NCI-H1105 (cell line): ENCODE measurements at places on chromosomes 7 and 10.

GRCh38 chr7:41448104-41448503 lies 254.8 kb downstream of the INHBA start:
- no peak for DNase-seq

GRCh38 chr10:118625504-118625903 lies 30.1 kb upstream of the PRLHR start:
- DNase-seq, result no peak

- DNase-seq, result no peak
These were observed 88.5 kb downstream of the ADCY1 start for GRCh38 chr7:45662540-45663166.

- no peak for DNase-seq
These were observed 103.8 kb downstream of the INPP5A start for GRCh38 chr10:132641401-132641800.

DNA sequence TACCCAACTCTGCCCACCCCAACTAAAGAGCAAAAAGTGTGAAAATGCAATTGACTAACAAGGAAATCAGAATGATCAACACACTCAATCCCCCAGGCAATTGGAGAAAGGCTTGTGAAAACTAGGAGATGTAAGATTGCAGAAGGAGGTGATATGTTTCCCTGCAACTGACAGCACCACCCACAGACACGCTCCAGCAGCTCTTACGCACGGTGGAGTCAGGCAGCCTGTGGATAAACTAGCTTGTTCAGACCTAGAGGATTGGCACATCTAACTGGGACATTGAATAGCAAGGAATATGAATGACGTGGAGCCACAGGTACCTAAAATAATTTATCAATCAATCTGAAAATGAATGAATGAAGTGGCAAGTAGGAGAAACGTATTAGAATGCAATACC lies 125.7 kb upstream of the MYO3A start:
- DNase-seq, result no peak

DNA sequence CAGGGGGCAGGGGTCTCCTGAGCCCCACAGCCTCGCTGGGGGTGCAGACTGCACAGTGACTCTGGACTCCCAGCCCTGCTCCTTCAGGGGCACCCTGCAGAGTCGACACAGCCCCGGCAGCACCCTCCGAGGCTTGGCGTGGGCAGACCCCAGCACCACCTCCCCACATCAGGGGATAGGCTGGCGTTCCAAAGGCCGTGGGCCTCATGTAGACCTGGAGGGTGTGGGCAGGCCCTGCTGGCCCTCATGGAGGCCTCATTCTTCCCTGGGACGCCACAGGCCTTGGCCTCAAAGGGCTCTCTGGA lies 265.9 kb downstream of the ELFN1 start:
- no peak for DNase-seq

DNA sequence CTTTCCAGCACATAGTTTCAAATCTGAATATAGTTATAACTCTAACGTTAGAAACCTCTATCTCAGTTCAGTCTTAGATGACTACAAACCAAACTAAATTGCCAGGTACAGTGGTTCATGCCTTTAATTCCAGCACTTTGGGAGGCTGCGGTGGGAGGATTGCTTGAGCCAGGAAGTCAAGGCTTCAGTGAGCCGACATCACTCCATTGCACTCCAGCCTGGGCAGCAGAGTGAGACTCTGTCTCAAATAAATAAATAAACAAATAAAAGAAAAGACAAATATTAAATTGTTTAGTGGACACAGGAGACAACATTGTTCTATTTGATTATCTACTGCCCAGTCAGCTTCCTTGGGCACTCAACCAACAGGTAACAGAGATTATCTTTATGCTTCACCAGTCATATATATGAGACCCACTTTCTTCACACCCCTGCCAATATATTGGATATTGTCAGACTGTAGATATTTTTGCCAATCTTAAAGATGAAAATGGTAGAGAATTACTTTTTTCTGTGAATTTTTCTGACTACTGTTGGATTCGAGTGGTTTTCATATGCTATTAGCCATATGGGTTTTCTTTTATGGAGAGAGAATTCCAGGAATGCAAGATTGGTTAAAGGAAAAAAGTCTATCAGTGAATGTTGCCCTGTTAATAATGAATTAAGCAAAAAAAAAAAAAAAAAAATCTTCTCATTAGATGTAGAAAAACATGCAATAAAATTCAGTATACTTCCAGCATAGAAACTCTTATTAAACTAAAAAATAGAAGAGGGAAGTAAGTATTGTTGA lies 16.0 kb downstream of the HDAC9 start:
- DNase-seq, result no peak

DNA sequence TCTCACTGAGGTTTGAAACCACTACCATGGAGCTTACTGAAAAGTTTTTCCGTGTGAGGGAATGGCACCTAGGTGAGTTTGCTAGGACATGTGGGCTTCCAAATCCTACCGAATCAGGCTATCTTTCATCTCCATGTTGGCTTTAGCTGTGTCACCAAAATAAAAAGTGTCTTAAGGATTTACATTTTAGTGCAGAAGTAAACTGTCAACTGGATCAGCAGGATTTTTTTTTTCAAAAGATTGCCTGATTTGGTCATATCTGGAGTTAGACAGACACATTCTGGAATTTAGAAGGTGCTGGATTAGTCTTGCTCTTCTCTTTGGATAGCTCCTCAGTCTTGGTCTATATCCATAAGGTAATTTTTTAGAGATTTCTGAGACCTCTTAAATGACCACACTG lies 5.5 kb downstream of the ARID5B start:
- DNase-seq, result no peak

DNA sequence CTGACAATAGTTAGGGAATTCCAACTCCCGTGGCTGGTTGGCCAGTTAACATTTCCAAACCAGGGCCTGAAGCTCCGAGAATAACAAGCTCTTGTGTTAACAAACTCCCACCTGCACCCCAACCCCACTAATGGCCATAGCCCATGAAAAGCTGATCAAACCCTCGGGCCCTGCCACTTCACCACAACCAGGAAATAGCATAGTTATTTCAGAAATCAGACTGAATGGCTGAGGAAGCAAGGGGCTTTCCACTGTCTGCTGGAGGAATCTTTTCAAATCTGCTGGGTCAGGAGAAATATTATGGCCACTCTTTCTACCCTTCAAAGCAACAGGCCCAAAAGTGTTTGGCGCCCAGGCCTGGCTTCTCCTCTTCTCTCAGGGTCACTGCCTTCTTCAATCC lies 145.6 kb downstream of the GLCCI1 start:
- DNase-seq, result no peak

GRCh38 chr7:148975896-148976295 lies 52.4 kb downstream of the PDIA4 start:
- no peak for DNase-seq

DNA sequence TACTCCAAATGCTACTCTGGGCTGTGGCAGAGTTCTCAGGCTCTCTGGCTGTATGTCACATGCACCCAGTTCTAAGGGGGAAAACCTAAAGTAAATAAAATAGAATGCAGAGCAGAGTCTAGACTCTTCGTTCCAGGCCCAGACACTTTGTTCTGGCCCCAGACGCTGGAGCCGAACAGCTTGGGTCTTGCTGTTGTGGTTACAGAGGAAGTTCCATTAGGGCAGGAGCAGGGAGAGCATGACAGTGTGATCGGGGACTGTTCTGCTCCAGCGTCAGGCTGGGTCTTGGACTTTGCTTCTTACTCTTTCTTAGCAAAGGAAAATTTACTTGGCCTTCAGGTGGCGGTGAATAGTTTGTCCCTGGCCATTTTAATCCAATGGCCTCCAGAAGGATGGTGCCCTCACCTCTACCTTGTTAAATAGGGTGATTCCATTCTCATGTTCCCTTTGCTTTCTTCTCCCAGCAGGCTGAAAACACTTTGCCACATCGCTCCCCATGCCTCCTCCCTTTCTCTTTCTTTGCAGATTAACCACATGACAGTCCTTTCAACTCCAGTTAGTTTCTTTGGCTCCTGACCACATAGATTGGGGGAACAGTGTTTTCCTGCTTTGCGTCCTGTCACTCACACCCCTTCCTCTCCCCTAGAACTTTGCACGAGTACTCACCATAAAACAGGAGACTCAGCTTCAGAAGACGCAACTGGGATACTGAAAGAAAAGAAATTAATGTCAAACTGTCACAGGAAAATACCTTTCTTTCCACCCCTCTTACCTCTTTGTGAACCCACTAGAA lies 730.8 kb downstream of the SUGCT start:
- no peak for DNase-seq

DNA sequence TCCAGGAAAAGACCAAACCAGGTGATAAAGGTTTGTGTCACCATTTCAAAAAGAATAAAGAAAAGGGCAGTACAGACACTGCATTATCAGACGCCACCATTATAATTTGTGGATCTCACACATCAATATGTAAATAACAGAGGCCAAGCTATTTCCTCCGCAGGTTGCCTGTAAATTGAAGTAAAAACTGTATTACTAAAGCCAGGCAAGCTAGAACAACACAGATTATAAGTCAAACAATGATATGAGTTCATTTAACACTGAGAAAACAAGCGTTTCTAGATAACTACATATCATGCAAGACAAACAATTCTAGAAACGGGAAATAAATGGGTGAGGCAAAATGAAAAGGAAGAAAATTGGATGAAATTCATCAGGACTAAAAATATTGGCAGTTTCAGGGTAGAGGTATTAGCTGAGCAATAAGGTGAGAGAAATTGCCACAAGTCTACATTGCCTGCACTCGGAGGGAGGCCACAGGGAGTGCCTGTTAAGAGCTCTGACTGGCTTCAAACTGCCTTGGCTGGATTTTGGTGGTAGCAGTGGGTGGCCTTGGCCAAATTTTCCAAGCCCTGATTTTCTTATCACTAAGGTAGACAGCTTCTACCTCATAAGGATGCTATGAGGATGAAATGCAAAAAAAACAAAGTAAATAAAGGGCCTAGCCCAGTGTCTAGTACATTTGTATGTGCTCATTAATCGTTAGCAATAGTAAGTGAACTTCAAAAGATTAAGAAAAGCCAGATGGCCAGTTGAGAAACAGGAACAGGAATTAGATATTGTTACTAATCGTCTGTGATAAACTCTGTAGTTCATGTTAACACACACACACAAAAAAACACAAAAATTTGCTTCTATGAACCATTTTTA lies 240.0 kb upstream of the NFE2L3 start:
- DNase-seq, result no peak

DNA sequence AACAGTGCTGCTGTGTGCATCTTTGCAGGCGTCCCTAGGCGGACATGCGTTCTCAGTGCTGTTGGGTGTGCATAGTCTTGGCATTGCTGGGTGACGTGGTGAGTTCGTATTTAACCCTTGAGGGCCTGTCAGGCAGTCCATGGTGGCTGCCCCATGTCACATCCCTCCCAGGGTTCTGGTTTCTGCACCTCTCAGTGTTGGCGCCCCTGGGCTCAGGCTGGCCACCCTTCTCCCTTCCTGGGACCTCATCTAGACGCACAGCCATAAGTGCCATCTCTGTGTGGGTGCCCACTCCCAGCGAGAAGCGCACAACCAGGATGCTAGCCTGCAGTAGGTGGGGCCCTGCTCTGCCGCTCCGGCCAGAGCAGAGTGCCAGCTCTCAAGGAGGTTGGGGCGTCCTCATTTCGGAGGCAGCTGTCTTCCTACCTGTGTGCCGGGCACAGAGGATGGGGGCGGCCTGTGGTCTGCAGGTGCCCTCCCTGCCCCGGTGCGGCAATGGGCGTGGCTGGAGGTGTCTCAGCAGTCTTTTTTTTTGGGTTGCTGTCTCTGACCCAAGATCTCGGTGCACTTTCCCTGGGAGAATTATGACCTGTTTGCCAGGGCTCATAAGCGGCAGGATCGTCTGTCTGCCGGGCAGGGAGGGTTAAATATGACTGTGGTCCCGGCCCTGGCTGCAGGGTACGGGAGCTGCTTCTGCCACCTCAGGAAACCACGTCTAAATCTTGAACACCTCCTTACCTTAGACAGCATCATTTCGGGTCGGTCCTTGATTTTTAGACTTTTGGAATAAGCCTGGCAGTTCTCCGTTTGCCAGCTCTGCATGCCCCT lies 6.5 kb downstream of the INPP5A start:
- DNase-seq, result no peak

- DNase-seq, result no peak
These were observed 21.0 kb upstream of the ASB15 start for GRCh38 chr7:123580406-123581161.

- DNase-seq, result no peak
These were observed 31.5 kb downstream of the MBL2 start for GRCh38 chr10:52740913-52741675.

DNA sequence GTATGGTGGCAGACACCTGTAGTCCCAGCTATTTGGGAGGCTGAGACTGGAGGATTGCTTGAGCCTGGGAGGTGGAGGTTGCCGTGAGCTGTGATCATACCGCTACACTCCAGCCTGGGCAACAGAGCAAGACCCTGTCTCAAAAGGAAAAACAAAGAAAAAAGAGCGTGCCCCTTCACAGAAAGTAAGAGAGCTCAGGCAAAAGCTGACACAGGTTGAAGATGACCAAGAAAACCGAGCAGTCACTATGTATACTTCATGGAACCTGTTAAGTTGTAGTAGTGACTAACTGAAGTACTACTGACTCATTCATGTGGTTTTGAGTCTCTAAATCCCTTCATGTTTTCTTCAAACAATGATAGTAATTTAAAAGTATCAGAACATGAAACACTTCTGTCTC lies 1.2 kb upstream of the PRRT4 start:
- no peak for DNase-seq

- no peak for DNase-seq
These were observed 1.6 kb upstream of the ZNF239 start for GRCh38 chr10:43576062-43576461.

- no peak for DNase-seq
These were observed 82.1 kb downstream of the NRP1 start for GRCh38 chr10:33252324-33252723.

DNA sequence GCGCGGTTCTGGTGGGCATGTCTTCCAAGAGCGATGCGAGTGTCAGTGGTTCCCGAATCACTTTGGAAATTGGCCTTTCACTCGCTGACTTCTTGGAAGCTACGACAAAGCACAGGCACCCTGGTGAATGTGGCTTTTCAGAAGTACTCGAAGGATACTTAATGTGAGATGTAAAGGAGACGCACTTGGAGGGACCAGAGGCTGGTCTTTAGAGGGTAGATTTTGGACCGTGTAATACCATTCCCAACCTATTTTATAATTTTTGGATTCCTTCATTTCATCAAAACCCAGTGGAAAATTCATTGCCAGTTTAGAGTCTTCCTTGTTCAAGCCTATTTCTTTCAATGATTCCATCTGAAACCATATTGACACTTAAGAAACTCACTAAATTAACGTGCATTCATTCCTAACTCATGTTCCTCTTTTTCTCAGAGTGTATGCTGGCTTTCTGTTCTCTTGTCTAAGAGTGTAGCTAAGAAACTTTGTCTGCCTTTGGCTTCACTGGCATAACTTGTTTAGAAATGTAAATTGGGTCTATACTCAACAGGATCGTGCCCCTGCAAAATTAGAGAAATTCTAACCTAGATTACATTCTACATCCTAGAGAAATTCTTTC lies 645 bp upstream of the COPG2 start:
- DNase-seq, result no peak
